Panc1 (cell line): ENCODE measurements at places on chromosomes 16 and 17. TPM values are rescaled to one million over a fixed set of nuclear protein-coding genes. Genes with fewer than 3 reads are reported as not detected.

Gene LRRC46
- 1.9 TPM for total RNA-seq

Gene SLC22A31
- 4.5 TPM for total RNA-seq

Gene CLEC19A
- not detected for total RNA-seq

Gene SGSH
- 70.2 TPM for total RNA-seq

Gene PCYT2
- total RNA-seq: 91.2 TPM

Gene DCAKD
- total RNA-seq: 24.3 TPM

Gene DHX40
- 16.2 TPM for total RNA-seq

Gene OTOP3
- not detected for total RNA-seq

Gene TSR1
- total RNA-seq: 44.7 TPM

Gene NGFR
- total RNA-seq: 1.6 TPM

Gene TMC5
- total RNA-seq: 1.4 TPM

Gene GPR179
- total RNA-seq: 0.03 TPM

Gene SP6
- 4.0 TPM for total RNA-seq

Gene MT4
- total RNA-seq: not detected

Gene KRT40
- not detected for total RNA-seq

Gene ASGR1
- total RNA-seq: 1.3 TPM

Gene SLC5A11
- total RNA-seq: 0.13 TPM

Gene PRKCB
- 0.41 TPM for total RNA-seq

Gene HCRT
- not detected for total RNA-seq

Gene CARD14
- not detected for total RNA-seq
